ENCODE measurements at places on chromosomes 6 and 20.
A peak's percentile ranks its signal among the peaks of the same experiment; 100 is the strongest.

- DNase-seq, result no peak
Measured at GRCh38 chr6:145891565-145891964, 72.6 kb downstream of the SHPRH start.

DNA sequence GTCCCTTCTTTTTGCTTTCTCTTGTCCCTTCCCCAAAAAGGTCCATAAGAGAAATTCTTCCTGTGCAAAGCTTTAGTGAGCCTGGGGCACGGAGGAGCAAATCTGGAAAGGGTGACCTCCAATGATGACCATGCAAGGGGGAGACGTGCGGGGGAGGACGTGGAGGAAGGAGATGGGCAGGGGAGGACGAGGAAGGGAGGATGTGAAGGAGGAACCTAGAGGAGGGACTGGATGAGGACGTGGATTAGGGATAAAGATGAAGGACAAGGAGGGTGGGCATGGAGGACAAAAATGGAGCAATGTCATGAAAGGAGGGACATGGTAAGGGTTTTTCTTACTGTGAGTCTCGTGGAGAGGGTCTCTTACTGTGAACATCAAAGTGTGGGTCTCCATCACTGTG is 139.5 kb downstream of the ERMARD start:
- no peak for DNase-seq

DNA sequence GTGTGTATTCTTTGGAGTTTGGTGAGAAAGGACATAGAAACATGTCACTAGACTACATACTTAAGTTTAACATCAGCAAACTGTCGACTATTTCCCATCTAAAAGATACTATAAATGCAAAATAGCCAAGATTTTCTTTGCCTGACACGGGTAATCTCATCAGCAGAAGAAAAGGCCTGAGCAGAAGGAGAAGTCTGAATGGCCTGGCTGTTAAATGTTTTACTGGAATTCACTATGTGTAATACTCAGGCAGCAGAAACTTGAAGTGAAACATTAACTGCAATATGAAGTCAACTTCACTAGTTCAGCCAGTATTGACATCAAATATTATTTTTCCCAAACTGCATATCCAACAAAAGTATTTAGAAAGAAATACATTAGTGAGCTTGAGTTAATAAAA is 6.4 kb upstream of the DSE start:
- no peak for DNase-seq

- no peak for DNase-seq
Measured at GRCh38 chr6:84309336-84309735, 81.9 kb upstream of the CEP162 start.

DNA sequence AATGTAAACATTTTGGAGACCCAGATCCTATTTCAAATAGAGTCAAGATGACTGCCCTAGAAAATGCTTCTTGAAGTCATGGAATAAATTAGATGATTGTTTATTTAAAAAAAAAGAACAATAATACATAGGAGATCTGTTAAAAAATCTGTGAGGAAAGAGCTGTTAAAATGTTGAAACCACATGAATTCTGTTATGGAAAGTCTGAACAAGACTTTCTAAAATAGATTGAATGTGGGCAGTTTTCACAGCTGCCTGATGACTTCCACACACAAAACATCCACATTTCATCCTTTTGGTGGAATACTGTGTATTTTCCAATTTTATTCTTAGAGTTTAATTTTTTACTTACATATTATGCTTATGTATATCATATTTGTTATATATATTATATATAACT is 186.1 kb downstream of the LAMA2 start:
- no peak for DNase-seq

DNA sequence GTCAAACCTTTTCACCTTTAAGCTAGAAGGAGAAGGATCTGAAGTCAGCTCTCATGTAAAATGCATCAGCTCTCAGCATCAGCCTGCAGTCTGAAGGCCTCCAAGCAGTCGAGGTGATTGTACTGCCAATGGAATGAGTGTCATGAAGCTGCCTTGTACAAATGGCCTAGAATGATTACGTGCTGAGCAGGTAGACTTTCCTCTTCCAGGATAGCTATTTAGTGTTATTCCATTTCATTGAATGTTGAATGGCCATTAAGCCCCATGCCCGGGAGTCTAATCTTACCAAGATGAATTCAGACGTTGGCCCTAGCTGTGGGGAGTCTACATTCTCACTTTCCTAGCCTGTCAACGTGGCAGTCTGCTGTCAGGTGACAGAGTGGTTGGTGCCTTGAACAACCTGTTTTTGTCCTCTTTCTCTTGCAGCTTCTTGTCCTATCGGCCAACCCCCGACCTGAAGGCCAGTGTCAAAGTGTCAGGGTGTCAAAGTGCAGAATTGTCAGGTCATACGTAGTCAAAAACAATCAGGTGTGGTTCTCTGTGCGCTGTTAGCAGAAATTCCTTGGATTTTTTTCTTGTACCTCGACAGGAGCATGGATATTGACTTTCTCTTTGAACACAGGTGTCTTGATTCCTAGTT is 95.2 kb upstream of the TIAM2 start:
- no peak for DNase-seq

- DNase-seq, result no peak
Measured at GRCh38 chr6:161265975-161266374, 7.9 kb downstream of the AGPAT4 start.

DNA sequence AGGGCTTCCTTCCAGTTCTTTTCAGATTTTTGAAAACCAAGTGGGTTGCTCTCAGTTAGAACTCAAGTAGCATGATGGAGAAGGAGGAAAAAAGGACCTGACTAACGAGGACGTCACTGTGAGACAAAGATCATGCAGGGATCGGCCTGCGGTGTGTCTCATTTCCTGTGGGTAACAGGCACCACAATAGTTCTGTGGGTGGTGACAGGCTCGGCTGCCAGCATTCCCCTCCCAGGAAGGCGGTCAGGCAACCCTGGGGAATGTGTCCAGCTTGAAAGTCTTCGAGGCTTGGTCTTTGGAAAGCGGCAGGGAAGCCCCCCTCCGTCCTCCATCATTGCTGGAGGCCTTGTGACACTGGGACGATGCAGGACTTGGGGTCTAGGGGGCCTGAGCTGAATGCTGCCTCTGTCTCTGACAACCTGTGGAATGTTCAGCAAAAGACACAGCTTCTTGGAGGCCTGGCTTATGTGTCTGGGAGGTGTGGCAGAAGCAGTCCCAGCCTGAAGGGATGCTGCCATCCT is 121.0 kb downstream of the BCAS1 start:
- DNase-seq, result peak; percentile 92

DNA sequence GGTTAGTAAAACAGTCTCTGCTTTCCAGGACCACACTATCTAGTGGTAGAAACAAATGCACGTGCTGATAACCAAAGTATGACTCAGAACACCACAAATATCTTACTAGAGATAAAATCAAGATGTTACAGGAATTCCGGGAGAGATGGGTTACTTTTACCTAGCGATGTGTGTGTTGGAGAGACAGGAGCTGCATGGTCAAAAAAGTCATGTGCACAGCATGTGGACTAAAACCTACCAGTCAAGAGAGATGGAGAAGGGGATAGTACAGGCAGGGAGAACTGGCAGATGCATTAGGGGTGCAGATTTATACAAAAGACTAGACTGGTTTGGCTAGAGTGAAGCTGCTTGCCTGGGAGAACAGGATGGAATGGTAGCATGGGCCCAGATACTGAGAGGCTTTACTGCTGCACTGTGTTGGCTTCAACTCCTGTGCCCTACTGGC is 75.3 kb upstream of the MRAP2 start:
- DNase-seq, result peak; percentile 59

GRCh38 chr6:119830494-119831295 is 481.1 kb upstream of the MAN1A1 start:
- no peak for DNase-seq

- DNase-seq, result no peak
Measured at GRCh38 chr20:18647777-18648176, 59.9 kb downstream of the DTD1 start.

DNA sequence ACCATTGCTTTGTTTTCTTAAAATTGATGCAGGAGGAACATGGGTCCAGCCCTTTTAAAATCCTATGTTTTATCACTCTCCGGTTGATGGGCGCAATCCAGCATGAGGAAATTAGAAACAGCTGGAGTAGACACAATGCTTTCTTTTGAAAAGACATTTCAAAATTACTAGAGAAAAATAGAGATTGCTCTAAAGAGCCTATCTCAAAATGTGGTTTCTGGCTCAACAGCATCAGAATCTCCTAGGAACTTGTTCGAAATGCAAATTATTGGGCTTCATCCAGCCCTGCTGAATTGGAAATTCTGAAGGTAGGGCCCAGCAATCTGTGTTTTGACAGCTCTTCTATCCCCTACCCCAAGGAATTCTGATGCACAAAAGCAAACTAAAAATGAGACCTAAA is 190.8 kb upstream of the BMP2 start:
- DNase-seq, result peak; percentile 69

GRCh38 chr6:14818422-14818884 is 427.4 kb upstream of the JARID2 start:
- DNase-seq, result no peak

DNA sequence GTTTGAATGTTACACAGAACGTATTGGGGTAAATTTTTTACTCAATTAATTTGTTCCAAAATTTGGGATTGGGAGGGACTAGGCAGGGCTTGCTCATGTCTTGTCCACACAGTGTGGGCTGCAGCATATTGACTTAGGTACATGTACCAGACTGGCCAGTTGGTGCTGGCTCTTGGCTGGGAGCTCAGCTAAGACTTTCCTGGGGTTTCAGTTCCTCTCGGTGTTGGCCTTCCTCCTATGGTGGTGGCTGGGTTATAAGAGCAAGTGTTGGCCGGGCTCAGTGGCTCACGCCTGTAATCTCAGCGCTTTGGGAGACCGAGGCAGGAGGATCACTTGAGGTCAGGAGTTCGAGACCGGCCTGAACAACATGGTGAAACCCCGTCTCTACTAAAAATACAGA is 4.9 kb downstream of the CENPQ start:
- no peak for DNase-seq

DNA sequence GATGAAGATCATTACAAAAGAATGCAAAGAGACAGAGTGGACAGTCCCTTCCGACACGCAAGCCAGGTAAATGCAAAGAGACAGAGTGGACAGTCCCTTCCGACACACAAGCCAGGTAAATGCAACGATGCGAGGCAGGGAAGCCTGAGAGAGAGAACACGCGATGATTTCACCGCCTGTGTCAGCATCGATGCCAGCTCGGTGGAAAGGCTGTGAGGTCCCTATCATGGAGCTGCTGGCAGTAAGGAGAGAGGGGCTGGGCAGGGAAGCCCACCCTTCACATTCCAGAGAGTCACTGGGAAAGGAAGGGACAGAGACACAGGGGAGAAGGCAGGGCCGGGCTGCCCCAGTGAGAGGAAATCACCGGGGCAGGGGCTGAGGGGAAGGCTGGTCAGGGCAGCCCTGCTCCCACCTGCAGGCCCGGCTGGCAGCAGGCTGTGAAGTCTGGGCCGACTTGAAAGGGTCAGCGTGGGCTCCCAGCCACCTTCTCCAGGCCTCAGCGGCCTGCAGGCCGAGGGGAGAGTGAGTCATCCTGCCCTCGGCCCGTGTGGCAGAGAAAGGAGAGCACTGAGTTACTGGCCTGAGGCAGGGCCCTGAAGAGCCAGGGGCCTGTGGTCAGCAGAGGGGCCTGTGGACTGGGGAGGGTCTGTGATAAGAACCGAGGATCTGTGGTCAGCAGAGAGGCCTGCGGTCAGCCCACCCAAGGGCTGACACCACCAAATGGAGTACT is 80.4 kb downstream of the DACT2 start:
- no peak for DNase-seq

DNA sequence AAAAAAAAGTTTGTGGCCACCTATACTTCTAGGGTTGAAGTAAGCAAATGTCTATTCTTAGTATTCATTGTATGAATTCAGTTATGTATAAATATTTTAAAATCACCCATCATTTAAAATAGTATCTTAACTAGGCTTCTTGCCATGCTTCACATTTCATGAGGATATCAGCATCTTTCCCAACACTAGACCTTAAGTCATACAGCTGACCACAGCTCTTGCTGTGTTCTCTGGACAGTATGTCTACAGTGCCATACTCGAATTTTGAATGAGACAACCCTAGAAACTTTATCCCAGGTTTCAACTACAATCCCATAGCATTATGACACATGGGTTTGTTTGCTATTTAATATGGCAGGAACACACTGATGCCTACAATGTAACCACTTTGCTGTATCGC is 5.2 kb downstream of the TXNDC5 start:
- DNase-seq, result no peak

- DNase-seq, result no peak
Measured at GRCh38 chr6:92559611-92560010, 859.7 kb downstream of the EPHA7 start.

DNA sequence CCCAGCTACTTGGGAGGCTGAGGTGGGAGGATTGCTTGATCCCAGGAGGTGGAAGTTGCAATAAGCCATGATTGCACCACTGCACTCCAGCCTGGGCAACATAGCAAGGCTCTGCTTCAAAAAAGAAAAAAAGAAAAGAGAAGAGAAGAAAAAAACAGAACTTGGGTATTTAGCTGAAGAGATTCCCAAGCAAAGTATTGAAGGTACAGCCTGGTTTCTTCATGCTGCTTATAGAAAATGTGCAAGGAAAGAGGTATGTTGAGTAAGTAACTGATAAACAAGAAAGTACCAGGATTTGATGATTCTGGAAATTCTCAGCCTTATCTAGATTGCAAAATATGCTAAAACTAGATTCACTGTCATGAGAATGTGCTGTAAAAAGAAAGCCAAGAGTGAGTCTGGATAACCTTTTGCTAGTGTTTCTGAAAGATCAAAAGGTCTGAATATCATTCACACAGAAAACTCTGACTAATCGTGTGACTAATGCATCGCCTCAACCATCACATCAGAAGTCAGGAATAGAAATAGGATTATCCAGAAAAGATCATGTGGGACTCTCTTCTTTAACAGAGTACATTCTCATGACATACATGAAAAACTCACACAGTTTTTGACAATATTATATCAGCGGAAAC is 32.4 kb upstream of the NOP56 start:
- no peak for DNase-seq

- no peak for DNase-seq
Measured at GRCh38 chr6:113329942-113330635, 527.1 kb upstream of the MARCKS start.

DNA sequence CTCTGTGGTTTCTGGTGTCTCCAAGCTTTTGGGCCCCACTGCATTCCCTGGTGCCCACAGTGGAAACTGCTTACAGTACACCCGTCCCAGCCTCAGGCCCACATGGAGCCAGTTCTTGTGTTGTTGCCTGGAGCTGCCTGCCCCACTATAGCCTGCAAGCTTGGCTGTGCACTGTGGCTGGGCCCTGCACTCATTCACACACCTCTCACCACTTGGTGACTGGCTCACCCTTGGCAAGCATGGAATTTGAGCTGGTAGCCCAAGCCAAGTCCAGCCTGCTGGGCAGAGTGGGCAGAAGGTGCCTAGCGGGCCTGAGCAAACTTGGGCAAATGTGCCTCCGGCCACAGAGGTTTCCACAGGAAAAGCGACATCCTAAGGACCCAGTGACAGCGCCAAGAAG is 472.3 kb downstream of the MMUT start:
- no peak for DNase-seq

- peak; percentile 99 for DNase-seq
Measured at GRCh38 chr6:131954775-131955107, 3.6 kb upstream of the CCN2 start.

Measured in fibroblast of upper back skin (primary cell).